ENCODE measurements at places on chromosomes 12 and 14.
A peak's percentile ranks its signal among the peaks of the same experiment; 100 is the strongest.

GRCh38 chr14:68947802-68948201, 31.3 kb downstream of the ACTN1 start:
- no peak for DNase-seq

- peak; percentile 62 for DNase-seq
These were observed 94.4 kb upstream of the PLEKHG7 start for GRCh38 chr12:92608151-92609091.

- DNase-seq, result no peak
These were observed 21.4 kb downstream of the FAIM2 start for GRCh38 chr12:49882248-49882850.

DNA sequence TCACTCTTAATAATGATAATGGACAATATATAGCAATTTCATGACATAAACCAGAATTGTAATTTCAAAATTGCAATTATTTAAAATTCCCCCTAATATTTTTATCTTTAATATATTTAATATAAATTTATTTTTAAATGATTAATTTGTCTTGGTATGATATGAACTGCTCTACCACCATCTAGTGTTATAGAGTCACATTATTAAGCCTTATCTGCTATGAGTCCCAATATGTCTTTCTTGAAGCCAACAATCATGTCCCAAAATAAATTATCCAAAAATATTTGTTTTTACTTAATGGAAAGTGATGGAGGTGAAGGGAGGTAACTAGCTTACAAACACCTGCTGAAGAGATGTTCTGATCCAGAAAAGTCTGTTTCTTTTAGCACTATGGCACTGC, 151.4 kb downstream of the KCNC2 start:
- DNase-seq, result peak; percentile 9

- DNase-seq, result peak; percentile 1
These were observed 102.8 kb downstream of the SLC16A7 start for GRCh38 chr12:59698600-59698999.

DNA sequence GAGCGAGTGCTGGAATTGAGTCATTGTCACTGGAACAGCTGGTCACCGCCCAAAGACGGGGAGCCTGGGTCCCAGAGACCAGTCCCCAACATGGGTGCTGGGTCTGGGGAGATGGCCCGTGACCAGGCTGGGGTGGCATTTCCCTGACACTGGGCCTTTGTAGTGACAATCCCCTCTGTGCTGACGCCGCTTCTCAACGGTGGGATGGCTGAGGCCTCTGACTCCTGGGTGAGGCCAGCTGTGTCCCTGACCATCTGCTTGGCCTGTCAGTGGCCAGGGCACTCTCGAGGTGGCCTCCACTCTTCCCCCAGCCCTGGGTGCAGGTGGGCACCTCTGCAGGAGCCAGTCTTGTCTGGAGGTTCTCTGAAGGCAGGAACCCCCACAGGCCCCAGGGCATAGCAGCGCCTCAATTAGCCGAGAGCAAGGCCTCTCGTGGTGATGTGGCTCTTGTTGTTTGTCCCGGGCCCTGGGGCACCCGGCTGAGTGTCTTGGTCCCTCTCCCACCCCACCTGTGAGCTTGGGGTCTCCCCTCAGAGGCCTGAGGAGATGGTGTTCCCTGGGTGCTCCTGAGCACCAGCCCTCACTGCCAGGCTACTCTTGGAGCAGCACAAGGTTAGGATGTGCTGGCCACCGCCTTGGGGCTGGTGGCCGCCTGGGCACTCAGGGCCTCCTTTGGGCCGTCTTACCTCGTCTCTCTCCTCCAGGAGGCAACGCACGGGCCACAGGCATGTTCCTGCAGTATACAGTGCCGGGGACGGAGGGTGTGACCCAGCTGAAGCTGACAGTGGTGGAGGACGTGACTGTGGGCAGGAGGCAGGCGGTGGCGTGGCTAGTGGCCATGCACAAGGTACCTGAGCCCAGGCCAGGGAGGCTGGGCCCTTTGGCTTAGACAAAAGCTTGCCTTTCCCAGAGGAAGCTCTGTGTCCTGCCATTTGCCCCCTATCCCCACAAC, 16.6 kb downstream of the ZFYVE21 start:
- no peak for DNase-seq

GRCh38 chr14:23101986-23102625, 2.7 kb downstream of the CIROP start:
- no peak for DNase-seq

DNA sequence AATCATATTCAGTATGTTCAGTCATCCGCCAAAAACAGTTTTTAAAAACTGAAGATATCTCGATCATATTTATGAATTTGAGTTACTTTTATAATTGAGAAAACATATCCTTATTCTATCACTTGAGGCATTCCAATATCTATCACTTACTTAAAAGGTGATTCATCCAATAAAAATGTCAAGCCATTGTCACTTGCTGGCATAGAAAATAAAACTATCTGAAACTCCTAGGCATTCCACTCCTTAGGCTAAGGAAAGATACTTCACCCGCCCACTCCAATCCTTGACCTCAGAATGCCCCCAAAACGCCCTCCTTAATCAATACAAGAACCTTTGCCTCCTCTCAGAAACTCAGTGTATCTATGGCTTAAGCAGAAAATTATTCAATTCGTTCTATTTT, 51.3 kb upstream of the AMIGO2 start:
- no peak for DNase-seq

DNA sequence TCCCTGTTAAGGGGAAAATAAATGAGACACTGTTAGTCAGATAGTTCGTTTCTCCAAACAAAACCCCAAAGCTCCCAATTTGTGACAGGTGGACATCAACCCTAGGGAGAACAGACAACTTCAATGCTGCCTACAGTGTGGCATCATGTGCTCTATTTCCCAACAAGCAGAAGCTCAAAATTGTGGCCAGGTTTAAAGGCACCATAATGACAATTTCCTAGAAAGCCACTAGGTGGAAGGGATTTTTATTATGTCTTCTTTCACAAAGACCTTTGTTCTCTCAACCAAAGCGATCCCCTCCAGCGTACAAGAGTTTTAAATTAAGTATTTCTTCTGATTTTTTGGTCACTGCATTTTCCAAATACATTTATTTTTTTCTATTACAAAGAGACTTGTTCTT, 88.0 kb upstream of the MBIP start:
- DNase-seq, result no peak

DNA sequence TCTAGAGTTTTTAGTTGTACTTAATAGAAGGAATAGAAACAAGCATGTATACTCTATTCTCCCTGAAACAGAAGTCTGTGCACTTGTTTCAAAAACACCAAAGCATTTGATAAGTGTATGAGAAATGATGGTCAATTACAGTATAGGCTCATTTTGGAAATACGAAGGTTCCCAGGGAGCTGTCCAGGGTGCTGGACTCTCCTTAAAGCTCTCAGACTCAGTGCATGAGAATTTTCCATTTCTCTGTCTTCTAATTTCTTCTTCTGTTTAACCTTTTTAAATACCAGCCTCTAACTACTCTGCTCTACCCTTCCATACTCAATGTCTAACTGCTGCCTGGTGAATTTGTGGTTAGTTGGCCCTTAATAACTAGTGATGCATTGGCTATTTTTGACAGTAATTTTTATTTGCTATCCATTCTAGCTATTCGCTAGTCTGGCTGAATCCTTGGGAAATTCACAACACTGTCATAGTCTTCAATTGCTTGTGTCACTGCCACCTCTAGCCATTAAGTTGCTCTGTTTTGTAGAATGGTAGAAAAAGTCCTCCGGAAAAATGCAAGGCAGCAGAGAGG, 229.2 kb downstream of the NRXN3 start:
- DNase-seq, result peak; percentile 39

All from RKO (cell line).